ENCODE measurements at places on chromosomes 4 and X.
A peak's percentile ranks its signal among the peaks of the same experiment; 100 is the strongest.

DNA sequence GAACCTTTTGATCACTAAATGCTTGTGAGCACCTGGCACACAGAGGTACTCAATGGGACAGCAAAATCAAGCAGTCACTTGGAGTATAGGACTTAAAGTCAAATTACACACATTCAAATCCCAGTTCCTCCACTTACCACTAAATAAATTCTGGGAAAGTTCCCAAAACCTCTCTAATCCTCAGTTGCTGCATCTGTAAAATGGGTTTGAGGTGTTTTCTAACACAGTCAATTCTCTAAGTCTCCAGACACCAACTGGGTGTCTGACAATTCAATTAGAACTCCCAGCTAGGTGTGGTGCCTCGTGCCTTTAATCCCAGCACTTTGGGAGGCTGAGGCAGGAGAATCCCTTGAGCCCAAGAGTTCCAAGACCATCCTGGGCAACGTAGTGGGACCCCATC is 19.0 kb downstream of the QDPR start:
- DNase-seq, result no peak

GRCh38 chr4:15557786-15558550 is 88.3 kb downstream of the CC2D2A start:
- DNase-seq, result no peak

DNA sequence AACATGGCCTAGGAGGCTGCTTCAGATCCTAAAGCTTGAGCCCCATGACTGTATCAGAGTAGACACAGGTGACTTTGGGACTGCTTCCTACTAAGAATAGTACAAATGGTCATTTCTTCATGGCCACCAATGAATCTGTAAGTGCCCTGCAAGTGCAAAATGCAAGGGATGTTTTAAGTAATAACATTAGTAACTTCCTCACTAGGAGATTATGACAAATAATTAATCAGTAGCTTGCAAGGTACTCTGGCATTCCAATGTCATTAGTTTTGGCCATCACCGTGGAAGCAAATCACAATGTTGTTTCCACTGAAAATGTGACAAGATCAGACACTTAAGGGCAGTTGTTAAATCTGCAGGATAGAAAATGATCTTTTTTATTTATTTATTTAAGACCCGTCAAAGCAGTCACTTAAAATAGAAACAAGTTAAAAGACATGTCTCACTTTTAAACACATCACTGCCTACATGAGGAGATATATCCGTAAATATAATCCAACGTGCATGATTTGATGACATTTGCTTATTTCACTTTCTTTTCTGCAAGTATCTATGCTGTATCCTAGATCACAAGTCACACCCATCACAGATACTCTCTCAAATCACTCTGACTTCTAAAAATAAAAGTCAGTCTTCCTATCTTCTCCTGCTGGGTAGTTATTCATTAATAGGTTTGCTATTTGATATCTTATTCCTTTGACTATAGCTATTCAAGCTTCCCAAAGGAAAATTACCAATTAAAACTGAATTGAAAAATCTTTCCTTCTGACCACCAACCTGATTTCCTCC is 400.6 kb downstream of the IL15 start:
- DNase-seq, result no peak

DNA sequence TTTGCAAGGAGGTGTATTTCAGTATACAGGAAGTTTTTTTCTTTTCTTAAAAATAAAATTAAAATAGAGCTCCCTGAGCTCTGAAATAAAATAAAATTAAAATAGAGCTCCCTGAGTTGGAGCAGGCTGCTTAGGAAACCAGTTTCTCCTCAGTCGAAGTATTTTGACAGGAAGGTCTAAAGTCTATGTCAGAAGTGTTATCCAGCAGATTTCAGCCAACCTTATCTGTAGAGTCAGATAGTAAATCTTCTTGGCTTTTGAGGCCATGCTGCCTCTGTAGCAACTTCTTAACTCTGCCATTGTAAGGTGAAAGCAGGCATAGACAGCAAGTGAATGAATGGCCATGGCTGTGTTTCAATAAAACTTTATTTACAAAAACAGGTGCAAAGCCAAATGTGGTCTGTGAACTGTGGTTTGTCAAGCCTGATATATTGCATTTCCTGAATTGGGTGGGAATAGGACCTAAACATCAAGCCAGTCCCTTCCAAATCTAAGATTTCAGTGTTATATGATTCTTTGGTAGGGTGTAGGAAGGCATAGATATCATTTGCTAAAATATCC is 9.5 kb upstream of the KLKB1 start:
- DNase-seq, result no peak

DNA sequence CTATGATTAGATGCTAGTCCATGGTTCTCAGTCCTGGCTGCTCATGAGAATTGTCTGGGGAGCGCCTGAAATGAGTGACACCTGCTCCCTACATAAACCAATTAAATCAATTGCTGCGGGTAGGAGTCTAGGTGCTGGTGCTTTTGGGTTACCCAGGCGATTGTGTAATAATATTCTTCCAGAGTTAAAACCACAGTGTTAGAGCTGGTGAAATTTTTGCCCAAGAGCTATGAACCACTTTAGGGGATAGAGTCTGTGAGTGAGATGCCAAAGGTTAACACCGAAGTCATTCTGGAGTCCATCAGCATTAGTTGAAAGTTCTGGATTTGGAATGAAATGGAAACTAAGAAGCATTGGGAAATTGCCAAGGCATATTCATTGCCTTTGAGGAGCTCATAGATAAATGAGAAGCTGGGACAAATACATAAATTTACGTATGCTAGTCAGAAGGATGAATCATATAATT is 15.3 kb downstream of the PDK3 start:
- peak; percentile 9 for DNase-seq

DNA sequence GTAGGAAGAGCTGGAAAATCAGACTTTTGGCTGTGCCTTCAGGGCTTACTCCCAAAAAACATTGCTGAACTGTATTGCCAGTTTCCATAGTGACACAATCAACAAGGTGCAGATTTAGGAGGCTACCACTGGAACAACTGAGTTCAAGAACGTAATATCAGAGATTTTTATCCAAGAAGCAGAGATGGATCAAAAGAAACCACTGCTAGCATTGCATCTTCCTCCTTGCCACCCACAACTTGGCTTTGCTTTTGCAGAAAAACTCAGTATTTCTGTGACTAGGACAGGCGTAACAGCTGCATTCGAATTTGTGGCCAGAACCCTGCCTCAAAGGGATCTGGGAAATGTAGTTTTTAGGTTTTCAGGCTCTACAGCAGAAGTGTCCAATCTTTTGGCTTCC is 27.8 kb upstream of the WDFY3 start:
- DNase-seq, result no peak

- DNase-seq, result peak; percentile 71
These were observed 53.4 kb downstream of the KDR start for GRCh38 chr4:55071951-55072350.

DNA sequence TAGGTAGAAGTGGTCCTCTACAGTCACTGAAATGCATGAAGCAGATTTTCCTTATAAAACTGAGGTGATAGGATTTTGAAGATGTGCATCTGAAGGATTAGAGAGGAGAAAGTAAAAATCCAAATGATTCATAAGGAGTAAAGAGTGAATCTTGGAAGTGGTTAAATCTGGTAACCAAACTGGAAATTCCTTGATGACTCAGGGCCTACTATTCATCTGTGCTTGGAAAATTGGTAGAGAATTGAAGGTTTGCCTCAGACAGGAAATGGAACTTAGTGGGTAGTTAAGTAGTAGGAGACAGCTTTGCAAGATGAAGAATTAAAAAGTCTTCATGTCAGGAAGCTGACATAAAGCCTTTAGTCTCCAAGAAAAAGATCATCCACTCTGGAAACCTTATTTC is 368.9 kb upstream of the CTSO start:
- DNase-seq, result peak; percentile 75

DNA sequence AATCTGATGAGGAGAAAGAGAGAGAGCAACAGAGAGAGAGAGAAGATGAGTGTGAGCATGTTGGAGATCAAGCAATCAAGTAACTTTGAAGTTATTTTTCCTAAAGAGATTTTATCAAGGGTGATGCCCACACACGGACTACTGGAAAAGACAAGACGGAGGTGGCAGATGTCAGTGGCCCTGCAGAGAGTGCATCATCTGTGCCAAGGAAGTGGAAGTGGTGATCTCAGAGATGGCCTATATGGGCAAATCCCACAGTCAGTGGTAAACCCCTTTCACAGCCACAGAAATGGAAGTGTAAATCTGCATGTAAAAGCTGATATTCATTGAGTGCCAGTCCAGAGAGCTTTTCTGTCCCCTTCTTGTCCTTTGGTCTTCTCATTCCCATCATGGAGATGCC is 577.2 kb upstream of the AADAT start:
- DNase-seq, result no peak

GRCh38 chr4:188305690-188306089 is 166.4 kb downstream of the TRIML1 start:
- no peak for DNase-seq

DNA sequence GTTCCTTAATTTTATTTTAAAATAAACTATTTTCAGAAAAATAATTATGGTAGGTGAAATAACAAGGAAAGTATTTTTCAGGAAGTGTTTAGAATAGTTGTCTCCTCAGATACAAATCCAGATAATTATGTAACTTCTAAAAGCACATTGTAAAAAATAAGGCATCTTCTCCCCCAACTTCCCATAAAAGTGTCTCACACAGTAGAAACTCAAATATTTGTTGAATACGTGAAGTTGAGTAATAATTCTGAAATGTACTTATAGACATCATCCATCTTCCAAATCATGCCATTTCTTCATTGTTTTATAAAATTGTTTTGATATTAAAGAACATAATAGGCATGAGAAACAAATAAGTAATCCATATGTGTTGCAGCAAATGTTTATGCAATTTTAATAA is 18.0 kb downstream of the SHISA3 start:
- DNase-seq, result no peak

GRCh38 chr4:5096261-5096660 is 45.0 kb downstream of the STK32B start:
- DNase-seq, result no peak

- no peak for DNase-seq
These were observed 139.5 kb downstream of the NPNT start for GRCh38 chr4:106034751-106035150.

DNA sequence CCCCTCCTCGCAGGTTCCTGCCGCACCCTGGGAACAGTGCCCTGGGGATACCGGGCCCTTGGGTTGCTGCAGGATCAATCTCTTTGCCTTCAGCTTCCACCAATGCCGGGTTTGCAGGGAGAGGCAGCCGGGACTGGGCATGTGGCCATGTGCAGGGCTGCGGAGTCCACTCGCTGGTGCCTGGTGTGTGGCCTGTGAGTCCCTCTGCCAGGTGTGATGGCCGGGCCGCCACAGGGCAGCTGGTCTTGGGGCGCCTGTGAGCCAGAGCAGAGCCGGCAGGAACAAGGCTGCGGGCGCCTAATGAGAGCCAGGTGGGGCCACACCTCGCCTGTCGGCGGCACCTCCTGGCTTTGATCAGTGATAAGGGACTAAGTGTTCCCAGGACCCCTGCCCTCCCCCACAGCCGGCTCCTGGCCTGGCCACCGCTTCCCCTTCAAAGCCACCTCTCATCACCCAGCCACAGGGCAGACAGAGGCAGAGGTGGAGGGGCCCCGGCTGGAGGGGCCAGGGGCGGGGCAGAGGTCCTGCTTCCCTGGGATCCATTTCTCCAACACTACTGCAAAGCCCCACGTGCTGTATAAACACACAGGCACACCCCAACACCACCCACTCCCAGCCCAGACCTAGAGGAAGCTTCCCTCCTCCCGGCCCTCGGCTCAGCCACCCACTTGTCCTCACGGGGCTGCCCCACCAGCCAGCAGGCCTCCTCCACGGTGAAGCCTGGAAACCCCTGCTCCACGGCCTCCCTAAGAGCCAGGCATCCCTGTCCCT is 132.7 kb downstream of the CPZ start:
- DNase-seq, result no peak

DNA sequence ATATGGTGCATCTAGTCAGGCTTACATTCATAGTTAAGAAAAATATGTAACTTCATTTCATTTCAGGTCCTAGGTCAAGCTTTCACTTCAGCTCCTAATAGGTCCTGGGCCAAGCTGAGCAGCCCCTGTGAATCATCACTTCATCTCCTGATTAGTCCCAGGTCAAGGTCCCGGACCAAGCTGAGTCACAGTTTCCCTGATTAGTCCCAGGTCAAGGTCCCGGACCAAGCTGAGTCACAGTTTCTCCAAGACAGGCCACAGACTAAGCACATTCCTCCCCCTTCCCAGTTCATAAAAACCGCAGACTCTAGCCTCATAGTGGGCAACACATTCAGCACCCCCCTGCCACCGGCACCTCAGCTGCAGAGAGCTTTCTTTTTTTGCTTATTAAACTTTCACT is 1331.8 kb downstream of the PCDH19 start:
- DNase-seq, result no peak

DNA sequence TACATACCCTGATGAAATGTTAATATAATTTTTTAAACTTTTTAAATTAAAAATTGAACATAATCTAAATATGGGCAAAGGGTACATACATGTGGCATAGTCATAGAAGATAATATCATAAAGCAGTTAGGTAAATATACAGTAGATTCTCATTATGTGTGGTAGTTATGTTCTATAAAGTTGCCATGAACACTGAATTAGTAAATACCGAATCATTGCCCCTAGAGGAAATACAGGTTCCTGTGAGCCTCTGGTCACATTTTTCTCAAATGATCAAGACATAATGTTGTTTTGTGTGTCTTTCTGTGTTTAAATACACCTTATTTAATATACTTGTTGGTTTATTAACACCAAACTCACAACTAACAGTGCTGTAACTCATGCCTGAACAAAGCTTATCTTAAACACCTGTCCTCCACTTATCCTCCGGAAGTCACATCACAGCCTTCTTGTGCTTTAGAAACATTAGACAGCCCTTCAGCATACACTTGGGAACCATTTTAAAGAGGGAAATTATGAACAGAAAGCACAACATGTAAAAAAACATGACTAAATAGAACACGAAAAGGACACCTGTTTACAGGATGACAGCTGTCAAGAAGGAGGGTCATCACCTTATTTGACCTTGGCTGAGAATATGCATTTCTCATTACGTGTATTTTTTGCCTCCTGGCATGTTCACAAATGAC is 169.4 kb upstream of the NAP1L5 start:
- no peak for DNase-seq

GRCh38 chrX:149121206-149121920 is 383.7 kb downstream of the IDS start:
- no peak for DNase-seq

DNA sequence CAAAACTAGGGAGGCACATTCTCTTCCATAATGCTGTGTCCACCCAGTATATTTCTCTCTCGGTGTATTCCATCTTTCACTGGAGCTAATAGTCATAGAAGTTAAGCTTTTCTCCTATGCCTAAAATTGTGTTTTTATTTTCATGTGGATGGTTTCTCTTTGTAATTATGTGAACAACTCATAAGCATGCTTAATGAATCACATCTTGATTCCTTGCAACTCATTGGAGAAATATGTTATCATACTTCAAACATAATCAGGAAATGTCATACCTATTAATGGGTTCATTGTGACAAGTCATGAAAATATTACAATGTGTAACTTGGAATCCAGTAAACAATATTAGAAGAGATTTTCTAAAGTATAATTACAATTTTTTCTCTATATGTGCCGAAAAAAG is 186.3 kb downstream of the SLC7A11 start:
- DNase-seq, result peak; percentile 70

- DNase-seq, result peak; percentile 90
These were observed 107.8 kb downstream of the EFNB1 start for GRCh38 chrX:68936608-68937007.
